ENCODE measurements at places on chromosomes 6 and 20.

- DNase-seq, result no peak
Observed at GRCh38 chr20:53961527-53961926, 108.9 kb downstream of the BCAS1 start.

GRCh38 chr6:110415086-110415916, at the start of gene DDO:
Gene DDO (minus strand): TSS chr6:110415575. CDS start chr6:110413462, 2,113 bp downstream.
- DNase-seq, result no peak

DNA sequence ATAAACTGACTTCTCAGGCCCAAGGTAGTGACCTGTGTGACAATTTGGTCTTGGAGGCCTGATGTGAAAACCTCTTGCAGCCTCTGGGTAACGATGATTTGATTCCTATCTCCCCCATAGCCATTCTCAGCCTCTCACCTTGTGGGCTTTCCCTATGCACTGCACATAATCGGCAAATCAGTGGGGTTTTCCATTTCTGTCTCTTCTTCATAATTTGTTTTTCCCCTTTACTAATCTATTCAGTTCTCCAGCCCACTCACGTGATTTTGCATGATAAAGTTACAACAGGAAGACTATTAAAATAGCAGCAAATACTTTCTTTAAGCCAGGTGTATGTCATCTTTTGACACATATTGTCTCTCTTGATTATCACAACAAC, 893.7 kb downstream of the TFAP2A start:
- DNase-seq, result no peak

DNA sequence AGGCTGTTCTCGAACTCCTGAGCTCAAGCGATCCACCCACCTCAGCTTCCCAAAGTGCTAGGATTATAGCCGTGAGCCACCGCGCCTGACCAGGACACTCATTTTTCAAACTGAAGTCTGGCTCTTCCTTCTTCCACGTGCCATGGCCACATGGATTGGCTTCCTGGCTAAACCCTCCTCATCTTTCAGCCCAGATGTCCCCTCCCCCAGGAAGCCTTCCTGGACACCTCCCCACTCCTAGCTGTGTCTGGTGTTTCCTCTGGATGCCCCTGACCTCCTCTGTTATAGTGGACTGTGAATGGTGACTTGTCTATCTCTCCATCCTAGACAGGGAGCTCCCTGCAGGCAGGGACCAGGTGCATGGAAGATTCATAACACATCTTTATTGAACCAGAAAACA, 57.2 kb downstream of the RIPOR3 start:
- DNase-seq, result no peak

DNA sequence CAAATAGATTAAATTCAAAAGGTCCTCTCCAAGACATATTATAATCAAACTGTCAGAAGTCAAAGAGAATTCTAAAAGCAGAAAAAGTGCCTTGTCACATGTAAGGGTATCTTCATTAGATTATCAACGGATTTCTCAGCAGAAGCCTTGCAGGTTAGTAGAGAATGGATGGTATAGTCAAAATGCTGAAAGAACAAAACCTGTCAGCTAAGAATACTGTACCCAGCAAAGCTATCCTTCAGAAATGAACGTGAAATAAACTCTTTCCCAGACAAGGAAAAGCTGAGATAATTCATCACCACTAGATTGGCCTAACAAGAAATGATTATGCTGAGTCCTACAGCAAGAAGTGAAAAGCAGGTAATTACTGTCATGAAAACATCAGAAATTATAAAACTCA, 92.9 kb downstream of the STXBP5 start:
- no peak for DNase-seq

All from activated CD4-positive, alpha-beta T cell treated with anti-CD3 and anti-CD28 coated beads for 24 hours (primary cell).